ENCODE measurements at places on chromosomes 6 and 20.

- DNase-seq, result no peak
Measured at GRCh38 chr6:117559299-117559698, 43.0 kb downstream of the GOPC start.

- no peak for DNase-seq
Measured at GRCh38 chr6:37794825-37795224, 24.7 kb upstream of the ZFAND3 start.

DNA sequence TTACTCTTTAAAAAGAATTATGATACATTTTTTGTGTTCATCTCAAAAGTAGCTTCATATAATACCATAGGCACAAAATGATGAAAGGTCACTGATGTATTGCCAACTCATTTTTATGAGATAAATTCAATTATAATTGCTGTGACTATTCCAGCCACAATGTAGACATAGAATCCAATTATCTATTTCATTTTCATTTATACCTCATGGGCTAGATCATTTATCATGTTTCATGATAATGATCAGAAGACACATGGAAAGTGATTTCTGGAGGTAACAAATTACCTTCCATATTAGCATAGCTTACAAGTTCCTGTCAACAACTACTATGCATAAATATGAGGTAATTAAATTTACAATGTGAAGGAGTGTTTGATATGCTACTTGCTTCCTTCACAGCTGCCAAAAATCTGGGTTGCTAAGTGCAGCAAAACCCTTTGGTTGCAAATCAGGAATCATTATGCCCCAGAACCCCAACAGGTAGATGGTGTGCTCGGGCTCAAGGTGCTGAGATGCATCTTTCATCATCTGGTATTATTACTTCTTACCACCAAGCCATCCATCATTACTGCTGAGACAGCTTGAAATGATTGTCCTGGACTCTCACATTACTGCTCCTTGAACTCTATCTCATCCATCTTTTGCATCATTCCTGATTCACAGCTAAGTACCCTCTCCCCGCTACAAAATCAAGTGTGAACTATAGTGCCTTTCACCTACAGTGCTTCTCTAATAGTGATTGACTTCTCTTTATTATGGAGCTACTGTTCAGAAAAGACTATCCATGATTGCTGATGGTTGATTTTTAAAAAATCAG lies 306.0 kb upstream of the THEMIS start:
- no peak for DNase-seq

DNA sequence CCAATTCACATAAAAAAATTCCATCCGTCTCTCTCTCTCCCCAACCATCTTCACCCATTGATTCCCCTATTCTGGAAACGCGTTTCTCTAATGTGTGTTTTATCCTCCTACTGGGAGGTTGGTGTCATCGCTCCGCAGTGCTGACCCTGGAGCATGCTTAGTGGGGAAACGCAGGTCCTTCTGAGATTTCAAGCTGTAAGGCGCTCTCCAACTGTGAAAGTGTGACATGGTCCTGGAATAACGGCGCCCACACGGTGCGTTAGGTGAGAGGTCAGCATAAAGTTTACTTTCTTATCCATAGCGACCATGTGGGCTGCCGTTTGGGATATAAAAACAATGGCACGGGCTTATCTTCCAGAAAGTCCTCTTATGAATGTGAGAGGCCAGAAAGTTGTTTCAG lies 123.9 kb downstream of the WDR27 start:
- DNase-seq, result no peak

GRCh38 chr6:30490026-30490876 lies 942 bp downstream of the HLA-E start:
- DNase-seq, result peak; percentile 72
